ENCODE measurements at places on chromosomes 6 and 20.
A peak's percentile ranks its signal among the peaks of the same experiment; 100 is the strongest.

DNA sequence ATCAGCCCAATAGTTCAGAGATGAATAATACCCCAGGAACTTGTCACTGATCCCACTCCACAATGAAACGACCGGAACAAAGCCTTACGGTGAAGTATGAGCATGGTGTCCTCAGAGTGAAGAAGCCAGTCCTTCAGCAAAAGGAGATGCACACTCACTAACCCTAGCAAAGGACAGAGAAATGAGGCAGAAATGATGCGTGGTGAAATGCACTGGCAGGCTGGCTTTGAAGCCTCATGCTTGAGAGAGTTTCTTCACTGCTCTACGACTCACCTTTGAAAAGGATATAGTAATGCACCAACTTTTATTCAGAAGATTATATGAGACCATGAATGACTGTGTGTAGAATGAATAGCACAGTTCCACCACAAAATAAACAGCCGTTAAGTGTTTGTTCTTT lies 74.8 kb downstream of the PHACTR1 start:
- H3K4me1 ChIP-seq = no peaks in the 10 kb centered on the region
- H3K27me3 ChIP-seq = no peaks in the 10 kb centered on the region
- no peak for DNase-seq
- no peak overlapping the region for H3K27ac ChIP-seq
- H3K36me3 ChIP-seq = no peaks in the 10 kb centered on the region

DNA sequence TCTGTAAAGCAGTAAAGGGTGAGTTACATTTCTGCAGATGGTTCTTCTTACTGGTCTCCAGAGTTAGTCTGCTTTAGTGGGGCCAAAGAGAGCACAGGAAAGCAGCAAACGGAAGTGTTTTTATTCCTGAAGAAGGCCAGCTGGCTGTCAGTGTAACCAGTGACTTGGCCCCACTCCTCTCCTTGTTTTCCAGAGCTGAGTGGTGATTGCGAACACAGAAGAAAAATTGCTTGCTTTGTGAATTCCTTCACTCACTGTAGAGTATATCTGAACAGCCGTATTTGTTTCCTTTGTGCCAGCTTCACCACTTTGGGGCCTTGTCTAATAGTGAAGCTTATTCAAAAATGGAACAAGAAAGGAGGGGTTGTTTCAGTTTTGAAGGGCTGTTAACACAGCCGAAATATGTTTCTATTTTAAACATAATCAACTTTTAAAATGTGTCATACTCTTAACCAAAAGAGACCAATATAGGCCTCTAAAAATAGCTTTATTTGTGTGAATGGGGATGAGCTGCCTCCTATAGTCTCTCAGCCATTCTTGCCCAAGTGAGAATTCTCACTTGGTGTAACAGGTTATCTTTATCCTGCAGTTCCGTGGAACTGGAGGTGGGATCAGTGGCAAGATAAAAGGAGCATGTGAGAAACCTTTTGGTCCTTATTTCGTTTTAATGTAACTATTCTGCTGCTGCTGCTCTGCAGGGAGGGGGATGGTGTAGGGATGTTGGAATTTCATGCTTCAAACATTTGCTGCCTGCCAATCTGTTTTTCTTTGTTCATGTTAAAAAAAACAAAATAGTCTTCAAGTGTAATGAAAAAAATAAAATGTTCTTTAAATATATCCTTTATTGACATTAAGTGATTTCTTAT lies 37.8 kb downstream of the ZC2HC1B start:
- H3K4me3 ChIP-seq = no peak overlapping the region
- H3K27ac ChIP-seq = peak overlapping the region; percentile 65
- H3K27me3 ChIP-seq = no peaks in the 10 kb centered on the region
- H3K4me1 ChIP-seq = peaks cover 5% of the 10 kb centered on the region
- peak; percentile 34 for DNase-seq

GRCh38 chr6:37551867-37552266 lies 52.2 kb upstream of the CCDC167 start:
- no peaks in the 10 kb centered on the region for H3K27me3 ChIP-seq
- H3K36me3 ChIP-seq = no peaks in the 10 kb centered on the region
- no peak overlapping the region for H3K4me3 ChIP-seq

DNA sequence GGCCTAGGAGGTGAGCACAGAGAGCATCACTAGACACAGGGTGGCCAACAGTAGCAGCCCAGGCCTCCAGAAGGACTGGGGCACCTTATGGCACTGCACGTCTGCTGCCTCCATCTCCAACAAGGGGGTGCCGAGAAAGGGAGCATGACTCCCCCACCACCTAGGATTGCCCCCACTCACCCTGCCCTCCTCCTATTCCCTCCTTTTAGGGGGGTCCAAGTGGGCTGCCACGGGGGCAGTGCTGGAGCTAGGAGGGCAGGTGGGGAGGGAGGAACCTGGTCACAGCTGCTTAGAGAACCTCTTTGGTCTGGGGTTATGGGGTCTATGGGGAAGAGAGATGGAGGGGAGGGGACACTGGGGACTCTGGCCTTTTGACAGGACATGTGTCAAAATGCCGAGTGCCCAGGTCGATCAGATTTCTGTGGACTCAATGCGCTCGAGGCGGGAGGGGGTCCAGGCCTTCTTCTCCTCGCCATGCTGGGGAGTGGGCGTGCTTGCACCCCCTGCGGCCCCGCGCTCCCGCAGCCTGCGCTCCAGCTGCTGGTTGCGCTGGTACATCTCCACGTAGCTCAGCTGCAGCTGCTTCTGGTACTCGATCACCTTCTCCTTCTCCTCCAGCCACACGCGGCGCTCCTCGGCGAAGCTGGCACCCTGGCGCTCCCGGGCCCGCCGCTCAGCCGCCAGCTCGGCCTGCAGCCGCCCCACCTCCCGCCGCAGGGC lies 4.5 kb upstream of the FASTKD5 start:
- H3K36me3 ChIP-seq = no peaks in the 10 kb centered on the region
- no peak overlapping the region for H3K4me3 ChIP-seq
- DNase-seq = no peak
- H3K4me1 ChIP-seq = peaks cover 17% of the 10 kb centered on the region

- no peak for DNase-seq
- no peak overlapping the region for H3K27ac ChIP-seq
- no peaks in the 10 kb centered on the region for H3K27me3 ChIP-seq
- no peaks in the 10 kb centered on the region for H3K36me3 ChIP-seq
- H3K4me3 ChIP-seq = no peak overlapping the region
Measured at GRCh38 chr6:131040866-131041265, 22.2 kb downstream of the EPB41L2 start.

DNA sequence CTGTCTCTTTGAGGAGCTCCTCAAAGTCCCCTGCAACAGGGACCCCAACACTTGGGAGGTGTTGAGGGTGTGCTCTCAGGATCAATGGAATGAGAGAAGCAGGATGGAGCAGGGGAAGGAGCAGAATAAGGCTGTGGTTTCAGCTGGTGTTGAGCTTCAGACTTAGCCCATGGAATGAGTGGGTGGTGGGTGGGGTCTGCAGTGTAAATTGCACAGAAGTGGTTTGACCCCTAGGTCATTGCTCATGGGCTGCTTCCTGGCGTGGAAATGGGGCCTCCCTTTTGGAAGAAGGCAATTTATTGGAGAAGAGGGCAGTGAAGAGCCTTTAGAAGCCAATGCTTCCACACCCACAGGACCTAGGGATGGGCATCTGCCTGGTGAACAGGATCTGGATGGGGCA lies 37.0 kb upstream of the KCNG1 start:
- H3K27ac ChIP-seq = no peak overlapping the region
- DNase-seq = no peak
- no peak overlapping the region for H3K4me3 ChIP-seq
- H3K27me3 ChIP-seq = peaks cover 6% of the 10 kb centered on the region

GRCh38 chr6:132198040-132198439 lies 203.2 kb downstream of the MOXD1 start:
- no peaks in the 10 kb centered on the region for H3K27me3 ChIP-seq
- DNase-seq = no peak
- no peak overlapping the region for H3K27ac ChIP-seq
- no peaks in the 10 kb centered on the region for H3K36me3 ChIP-seq

DNA sequence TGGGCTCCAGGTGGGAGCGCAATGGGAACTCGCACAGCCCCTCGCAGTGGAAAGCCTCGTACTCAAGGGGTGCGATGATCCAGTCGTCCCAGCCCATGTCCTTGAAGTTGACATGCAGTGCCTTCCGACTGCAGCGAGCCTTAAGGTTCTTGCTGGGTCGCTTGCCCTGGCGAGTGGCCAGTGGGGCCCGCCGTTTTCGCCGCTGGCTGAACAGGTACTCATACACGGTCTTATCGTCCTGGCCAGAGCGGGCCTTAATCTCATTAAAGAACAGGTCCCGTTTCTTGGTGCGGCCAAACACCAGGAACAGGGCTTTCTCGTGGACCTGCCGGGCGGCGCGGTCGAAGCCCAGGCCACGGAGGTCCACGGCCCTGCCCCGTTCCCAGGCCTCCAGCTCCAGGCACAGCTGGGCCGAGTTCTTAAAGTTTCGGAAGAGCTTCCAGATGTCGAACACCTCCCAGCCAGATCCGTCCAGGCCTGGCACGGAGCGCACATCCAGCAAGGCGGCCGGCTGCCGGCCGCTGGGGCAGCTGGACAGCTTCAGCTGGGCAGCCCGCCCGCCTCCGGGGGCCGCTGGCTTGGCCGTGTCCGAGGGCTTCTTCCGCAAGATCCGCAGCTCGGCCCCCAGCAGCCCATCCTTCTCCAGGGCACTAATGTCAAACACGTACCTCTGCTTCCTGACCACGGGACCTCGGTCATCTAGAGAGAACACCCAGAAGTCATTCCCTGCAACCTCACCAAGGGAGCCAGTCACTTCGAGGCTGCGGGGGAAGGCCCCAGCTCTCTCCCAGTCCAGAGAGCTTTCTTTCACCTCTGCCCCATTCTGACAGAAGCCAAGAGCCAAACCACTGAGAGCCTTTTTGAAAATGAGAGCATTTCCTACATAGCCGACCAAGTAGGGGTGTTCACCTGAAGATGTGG lies 3.7 kb downstream of the GDF5 start:
- H3K27me3 ChIP-seq = no peaks in the 10 kb centered on the region
- no peak overlapping the region for H3K4me3 ChIP-seq
- H3K4me1 ChIP-seq = peaks cover 10% of the 10 kb centered on the region

Measured in hepatocyte (in vitro differentiated cells).